Activated naive CD4-positive, alpha-beta T cell (primary cell): ENCODE measurements at places on chromosomes 3 and 15.

DNA sequence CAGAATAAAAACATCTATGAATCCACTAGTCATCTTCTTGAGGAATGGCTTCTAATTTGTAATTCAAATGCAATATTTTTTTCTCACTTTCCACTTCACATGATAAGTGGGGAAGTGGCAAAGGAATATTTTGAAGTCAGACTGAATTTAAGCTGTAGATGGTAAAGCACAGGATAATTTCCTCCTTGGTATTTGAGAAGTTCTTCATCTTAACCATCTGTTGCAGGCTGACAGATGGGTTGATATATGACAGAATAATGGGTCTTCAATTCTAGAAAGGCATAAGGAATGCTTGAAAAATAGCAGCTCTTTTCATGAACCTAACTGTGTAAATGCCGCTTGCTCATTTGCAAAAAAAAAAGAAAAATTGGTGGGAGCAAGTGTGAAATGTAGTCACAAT, 66.5 kb upstream of the SNTN start:
- DNase-seq = no peak

- no peak for DNase-seq
Observed at GRCh38 chr15:70060993-70061305, 36.8 kb downstream of the TLE3 start.

GRCh38 chr3:71916747-71917369, 131.9 kb upstream of the PROK2 start:
- no peak for DNase-seq

- no peak for DNase-seq
Observed at GRCh38 chr3:112297714-112298113, 3.7 kb upstream of the SLC9C1 start.

GRCh38 chr3:154244644-154245043, 79.6 kb downstream of the DHX36 start:
- DNase-seq = no peak

GRCh38 chr15:100265641-100266035, 76.1 kb downstream of the ADAMTS17 start:
- no peak for DNase-seq

GRCh38 chr3:40593351-40593750, 68.6 kb downstream of the ZNF621 start:
- no peak for DNase-seq

GRCh38 chr3:156300371-156300770, 180.0 kb downstream of the KCNAB1 start:
- no peak for DNase-seq

DNA sequence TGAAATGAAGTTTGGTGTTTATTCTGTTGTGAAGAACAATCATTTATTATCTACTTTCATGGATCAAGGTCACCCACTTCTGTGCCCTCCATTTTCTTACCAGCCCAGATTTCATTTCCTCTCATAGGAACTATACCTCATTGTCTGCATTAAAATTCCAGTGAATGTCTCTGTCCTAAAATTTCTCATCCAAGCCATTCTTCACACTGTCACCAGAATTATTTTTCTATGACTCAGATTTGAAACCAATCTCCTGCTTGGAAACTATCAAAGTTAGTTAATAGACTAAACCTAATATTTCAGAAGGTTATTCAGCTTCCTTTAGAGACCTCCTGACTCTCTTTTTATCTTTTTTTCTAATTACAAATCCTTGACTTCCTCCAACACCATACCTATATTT, 364.1 kb upstream of the CBLB start:
- no peak for DNase-seq

DNA sequence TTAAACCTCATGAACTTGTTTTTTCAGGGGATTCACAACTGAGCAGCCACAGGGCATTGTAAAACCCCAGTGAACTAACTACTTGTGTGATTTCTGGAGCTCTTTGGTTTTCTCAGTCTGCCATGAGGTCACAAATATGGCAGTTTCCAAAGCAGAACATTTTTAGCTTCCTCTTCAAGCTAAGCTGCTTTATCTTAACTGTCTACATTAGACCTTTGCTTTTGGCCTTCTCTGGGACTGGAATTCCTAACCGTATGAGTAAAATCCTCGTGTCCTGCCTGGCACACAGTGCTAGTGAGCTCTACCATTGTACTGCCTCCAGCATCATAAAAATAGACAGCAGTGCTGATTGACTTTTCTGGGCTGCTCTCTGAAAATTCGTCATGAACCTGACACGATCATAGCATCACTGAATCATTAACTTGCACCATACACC, 22.1 kb downstream of the CDIN1 start:
- DNase-seq = no peak

GRCh38 chr15:67225336-67225735, 29.1 kb downstream of the AAGAB start:
- no peak for DNase-seq

DNA sequence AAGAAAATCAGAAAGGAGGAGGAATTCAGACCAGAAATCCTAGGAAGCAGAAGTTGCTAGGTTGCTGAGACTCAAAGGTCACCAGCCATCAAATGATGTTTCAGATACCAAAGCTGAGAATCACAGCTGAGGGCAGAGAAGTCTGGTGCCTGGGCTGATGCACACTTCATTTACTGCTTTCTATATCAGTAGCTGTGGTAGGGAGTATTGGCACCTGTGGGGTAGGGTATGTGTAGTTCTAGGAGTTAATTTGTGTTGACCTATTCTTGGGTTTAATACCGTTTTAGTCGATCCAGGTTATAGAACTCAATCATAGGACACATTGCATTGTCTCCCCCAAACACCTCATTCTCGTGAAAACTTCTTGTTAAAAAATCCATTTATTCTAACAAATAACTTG, 529.6 kb downstream of the AGBL1 start:
- DNase-seq = no peak

DNA sequence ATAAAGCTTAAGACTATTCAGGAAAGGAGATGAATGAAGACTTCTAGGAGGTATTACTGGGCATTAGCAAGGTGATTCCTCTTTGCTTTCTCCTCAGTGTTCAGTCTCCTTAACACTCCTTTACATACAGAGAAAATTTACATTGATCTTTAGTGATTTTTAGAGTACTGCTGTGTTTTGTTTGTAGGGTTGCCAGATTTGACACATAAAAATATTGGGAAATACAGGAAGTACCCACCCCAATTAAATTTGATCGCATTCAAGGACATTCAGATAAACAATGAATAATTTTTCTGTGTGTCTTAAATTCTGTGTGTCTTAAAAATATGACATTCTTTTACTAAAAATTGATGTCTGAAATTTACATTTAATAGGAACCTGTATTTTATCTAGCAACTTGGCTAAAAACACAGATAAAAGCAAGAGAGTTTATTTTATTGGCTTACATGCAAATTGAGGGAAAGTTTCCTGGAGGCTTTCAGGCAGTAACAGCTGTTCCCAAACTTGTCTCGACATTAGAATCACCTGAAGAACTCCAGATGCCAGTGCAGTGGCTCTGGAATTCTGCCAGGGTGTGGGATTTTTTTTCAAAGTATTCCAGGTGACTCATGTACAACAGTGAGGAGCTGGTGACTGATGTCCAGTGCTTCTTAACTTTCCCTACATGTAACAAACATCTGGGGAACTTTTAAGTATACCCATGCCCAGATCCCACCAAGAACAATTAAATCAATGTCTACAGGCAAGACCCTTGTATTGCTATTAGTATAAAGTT, 23.4 kb upstream of the PLOD2 start:
- DNase-seq = no peak

DNA sequence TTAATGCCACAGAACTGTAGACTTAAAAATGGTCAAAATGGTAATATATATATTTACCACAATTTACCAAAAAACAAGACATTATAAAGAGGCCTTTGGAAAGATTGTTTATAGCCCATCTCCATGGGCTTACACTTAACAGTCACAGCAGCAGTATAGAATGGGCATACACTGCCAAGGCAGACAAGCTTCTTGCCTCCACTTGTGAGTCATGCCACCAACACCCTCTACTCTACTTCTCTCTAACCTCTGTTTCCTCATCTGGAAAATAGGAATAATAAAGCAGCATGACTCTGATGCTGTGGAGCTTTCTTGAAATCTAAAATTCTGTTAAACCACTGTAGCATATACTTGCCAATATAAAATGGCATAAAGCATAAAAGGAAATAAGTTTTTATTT, 14.4 kb upstream of the GPR156 start:
- no peak for DNase-seq

DNA sequence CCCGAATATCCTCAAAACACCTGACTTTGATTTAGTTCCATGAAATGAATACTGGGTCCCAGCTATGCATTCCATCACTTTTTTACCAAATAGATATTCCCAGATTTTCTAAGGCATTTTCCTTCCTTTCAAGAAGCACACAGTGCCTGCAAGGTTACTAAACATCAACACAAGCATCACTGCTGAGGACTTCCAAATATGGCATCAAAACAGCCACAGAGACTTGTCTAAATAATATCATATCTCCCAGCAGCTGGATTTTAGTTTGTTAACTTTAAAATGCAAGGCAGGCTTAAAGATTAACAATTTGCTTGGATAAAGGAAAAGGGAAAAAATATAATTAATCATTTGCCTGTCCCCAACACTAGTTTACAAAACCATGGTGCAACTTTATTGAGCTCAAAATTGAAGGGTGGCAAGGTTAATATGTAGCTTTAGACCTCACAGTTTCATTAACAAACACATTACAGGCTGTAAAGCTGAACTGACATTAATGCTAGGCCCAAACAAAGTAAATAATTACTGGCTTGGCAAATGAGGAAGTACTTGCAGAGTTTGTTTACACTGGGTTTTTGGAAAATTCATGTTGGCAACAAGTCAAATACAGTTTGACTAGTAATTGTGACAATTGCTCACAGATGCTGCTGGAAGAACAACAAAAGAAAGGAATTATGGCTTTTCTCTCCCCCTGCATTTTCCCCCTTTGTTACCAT, 401.7 kb upstream of the CDIN1 start:
- DNase-seq = no peak

- DNase-seq = no peak
Observed at GRCh38 chr3:7190095-7190494, 329.2 kb downstream of the GRM7 start.

GRCh38 chr3:140406655-140407054, 271.2 kb upstream of the TRIM42 start:
- no peak for DNase-seq

- no peak for DNase-seq
Observed at GRCh38 chr3:110569073-110569472, 502.5 kb upstream of the NECTIN3 start.

DNA sequence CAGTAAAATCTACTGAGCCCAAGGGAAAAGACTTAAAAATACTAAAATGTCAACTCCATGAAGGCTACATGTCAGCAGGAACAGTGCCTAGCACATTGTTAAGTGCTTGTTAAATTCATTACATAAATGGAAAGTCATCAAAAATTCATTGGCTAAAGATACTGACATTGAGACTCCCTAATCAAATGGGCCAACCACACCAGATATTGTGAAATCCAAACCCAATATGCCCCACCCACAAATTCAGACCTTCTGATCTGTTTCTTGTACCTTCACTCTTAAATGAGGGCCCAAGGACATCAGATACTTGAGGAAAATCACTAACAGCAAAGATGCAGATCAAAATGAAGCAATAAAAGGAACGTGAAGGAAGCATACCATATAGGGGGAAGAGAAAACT, 20.7 kb downstream of the MRPS22 start:
- DNase-seq = no peak

DNA sequence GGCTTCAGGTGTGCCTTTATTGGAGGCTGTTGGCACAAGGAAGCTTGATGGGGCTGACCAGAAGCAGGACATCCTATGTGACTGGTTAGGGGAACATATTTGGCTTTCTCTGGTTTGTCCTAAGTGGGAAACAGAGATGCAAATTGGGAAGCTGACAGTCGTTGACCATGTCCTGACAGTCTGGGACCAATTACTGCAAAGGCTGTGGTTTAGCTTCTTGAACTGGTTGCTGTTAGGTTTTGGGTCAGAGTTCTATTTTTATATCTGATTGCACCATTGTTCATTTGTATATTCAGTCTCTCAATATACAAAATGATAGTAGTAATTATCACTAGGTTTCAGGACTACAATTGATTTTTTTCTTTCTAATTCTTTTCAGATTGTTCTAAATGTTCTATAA, 36.8 kb downstream of the SNTN start:
- DNase-seq = no peak

DNA sequence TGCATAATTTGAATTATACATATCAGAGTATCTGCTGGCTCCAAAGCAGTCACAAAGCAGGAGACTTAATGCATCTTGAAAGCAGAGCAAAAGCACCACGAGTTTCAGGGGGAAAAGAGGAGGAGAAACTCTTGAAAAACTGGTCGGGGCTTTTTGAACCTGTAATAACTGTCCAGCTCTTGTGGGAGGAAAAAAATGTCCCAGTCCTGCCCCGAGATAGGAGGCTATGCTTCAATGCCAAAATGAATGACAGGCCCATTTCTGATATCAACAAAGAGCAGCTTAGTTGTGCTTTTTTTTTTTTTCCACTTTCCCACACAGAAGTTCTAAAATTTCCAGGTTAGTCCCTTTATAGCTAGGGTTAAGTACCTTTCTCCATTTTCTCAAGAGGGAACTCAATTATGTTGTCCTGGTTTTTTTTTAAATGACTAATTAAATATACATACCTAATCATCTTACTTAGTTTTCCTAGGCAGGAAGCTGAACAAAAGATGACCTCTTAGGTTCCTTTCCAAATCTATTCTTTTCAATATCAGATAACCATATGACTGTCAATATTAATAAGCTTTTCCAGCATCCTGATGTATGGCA, 120.2 kb downstream of the TFDP2 start:
- no peak for DNase-seq

GRCh38 chr3:57959423-57960173, 48.6 kb upstream of the FLNB start:
- no peak for DNase-seq

- DNase-seq = no peak
Observed at GRCh38 chr3:58058361-58059263, 50.4 kb downstream of the FLNB start.

- DNase-seq = no peak
Observed at GRCh38 chr3:27570421-27571106, 86.4 kb upstream of the SLC4A7 start.

DNA sequence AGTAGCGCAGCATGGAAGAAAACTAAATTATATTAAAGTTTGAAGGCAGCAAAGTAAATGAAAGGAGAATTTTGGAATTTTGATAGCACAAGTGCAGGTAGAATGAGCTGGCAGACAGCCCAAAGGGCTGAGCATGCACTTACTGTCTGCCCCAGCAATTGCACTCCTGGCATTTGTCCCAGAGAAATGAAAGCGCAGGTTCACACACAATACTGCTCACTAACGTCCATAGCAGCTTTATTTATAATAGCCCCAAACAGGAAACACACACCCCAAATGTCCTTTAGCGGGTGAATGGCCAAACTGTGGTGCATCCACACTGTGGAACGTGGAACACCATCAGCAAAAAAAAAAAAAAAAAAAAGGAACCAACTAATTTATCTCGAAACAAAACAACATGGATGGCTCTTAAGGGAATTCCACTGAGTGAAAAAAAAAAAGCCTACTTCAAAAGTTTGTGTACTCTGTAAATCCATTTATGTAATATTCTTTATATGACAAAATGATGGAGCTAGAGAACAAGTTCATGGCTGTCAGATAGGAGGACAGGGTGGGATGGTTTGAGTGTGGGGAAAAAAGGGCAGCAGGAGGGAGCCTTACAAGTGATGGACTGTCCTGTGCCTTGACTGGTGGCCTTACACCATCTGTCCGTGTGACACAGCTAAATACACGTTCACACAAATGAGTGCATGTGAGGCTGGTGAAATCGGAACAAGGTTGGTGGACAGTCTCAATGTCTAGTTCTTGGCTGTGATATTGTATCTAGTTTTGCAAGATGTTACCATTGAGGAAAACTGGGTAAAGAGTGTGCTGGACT, 6.0 kb upstream of the TM2D3 start:
- DNase-seq = no peak

GRCh38 chr3:141388395-141388794, 20.1 kb downstream of the ZBTB38 start:
- DNase-seq = no peak

GRCh38 chr3:186057594-186057993, 51.3 kb downstream of the ETV5 start:
- DNase-seq = no peak
